ENCODE measurements at places on chromosomes 2 and 18.

DNA sequence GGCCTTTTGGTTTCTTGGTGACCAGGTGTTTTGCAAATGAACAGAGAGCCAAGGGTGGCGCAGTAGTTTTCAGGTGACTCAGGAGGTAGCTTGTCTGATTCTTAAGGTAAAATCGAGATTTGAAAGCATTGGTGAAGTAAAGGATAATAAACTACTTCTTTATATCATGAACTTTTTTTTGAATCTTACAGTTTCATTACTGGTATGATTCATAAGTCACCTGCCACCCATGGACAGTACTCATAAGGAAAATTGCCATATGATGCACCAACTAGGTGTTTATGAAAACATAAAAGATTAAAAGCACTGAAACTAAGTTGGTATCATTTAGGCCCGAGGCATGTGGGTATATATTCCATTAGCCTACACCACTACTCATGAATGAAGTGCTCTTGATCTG lies 84.1 kb upstream of the MGAT5 start:
- no peak for DNase-seq

GRCh38 chr2:44110444-44110843 lies 58.2 kb upstream of the PPM1B start:
- DNase-seq: no peak

GRCh38 chr2:240584486-240585031 lies 2.0 kb upstream of the CAPN10 start:
- DNase-seq: peak; percentile 35

DNA sequence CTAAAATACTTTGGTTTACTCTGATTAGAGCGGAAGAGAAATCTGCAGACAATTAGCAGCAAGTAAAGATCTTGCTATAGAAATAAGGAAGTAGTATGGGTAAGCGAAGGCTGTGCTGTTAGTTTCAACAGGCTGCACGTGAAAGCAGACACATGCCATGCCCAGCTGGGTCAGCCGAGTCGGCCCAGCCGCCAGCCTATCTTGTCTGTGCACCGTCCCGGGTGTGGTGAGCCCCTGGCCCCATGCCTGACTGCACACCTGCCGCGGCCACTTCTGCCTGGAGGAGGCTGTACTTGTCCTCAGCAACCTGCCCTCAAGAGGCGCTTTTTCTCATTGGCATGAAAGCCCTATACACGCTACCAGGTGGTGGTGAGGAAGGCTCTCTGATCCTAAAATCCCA lies 185.5 kb downstream of the SEPTIN10 start:
- no peak for DNase-seq

GRCh38 chr2:45466053-45466452 lies 145.0 kb downstream of the SRBD1 start:
- DNase-seq: no peak

GRCh38 chr2:95115418-95115817 lies 6.2 kb downstream of the MRPS5 start:
- DNase-seq: peak; percentile 35

DNA sequence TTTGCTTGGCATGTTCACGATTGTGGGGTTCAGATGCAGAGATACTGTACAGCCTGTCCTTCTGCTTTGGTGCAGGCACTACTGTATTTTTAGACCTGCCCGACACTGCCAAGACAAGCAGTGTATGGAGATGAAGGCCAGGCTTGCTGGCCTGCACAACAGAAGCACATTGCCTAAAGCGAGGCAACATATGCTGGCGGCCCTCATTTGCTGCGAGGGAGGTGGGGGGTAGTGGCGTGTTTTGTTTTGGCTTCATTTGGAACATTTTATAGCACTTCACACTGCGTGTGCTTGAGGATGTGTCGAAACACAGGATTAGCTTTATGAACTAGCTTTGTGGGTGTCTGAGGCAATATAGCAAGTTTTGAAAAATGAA lies 27.0 kb downstream of the TMEM182 start:
- no peak for DNase-seq

GRCh38 chr2:239229545-239230279 lies 171.1 kb downstream of the HDAC4 start:
- DNase-seq: no peak

DNA sequence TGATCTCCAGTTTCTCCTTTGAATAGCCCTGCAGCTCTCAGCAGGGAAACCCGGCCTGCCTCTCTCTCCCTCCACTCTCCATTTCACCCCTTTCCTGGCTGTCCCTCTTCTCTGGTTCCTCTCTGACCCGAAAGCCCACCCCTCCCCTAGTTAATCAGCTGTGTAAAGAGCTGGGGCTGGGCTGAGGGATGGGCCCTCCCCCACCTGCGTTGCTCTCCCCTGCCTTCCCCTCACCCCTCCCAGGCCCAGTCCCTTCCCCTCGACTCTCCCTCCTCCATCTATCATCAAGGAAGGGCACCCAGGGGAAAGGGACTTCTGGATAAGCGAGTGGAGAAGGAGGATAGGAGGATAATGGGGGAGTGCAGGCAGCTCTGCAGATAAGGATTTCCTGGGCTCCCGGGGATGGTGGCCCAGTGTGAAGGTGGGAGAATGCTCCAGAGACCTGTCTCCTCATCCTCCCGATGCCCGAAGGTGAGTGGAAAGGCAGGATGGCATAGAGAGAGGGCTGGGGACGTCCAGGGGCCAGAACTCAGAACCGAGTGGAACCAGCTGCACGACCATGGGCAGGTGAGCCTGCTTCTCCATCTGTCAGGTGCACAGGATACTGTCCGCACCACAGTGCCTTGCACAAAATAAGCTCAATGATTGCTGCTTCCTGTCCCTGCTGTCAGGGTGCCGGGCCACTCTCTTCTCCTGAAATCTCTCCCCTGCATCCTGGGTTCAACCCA lies 12.0 kb downstream of the SLC30A3 start:
- no peak for DNase-seq
